Esophagus muscularis mucosa (tissue), 4 donors: ENCODE measurements at places on chromosomes 1 and 21. TPM values are rescaled to one million over a fixed set of nuclear protein-coding genes. Genes with fewer than 3 reads are reported as not detected.

DNA sequence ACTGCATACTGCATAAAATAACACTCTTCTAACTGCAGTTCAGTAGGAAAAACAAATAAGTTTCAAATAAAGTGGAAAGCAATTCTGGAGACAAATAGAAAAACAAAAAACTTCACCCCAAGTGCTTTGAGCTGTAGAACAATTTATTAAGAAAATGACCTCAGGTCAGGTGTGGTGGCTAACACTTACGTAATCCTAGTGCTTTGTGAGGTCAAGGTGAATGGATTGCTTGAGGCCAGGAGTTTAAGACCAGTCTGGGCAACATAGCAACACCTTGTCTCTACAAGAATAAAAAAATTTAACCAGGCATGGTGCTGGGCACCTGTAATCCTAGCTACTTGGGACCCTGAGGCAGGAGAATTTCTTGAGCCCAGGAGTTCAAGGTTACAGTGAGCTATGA, 5.0 kb upstream of the PPT1 start:
- H3K36me3 ChIP-seq: no peaks in the 10 kb centered on the region
- DNase-seq: no peak
- no peak overlapping the region for H3K4me3 ChIP-seq
- peaks cover 6% of the 10 kb centered on the region for H3K4me1 ChIP-seq

The DPH5 gene
- 12.5 TPM for total RNA-seq

DNA sequence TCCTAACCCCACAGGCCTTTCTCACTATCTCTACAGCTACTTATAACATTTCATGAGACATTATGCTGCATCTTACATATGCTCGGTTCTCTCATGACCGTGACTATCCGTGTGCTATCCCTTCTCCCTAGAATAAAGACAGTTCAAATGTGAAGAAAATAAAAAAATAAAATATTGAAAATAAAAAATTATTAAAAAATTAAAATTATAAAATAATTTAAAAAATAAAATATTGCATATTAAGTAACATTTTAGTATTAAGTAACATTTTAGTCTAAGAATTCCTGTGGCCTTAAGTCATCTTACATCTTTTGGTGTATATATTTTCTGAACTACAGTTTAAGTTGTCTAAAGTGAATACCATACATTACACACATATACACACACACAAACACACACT, 415.5 kb downstream of the DPYD start:
- no peaks in the 10 kb centered on the region for H3K36me3 ChIP-seq
- H3K4me3 ChIP-seq: no peak overlapping the region
- H3K27me3 ChIP-seq: no peaks in the 10 kb centered on the region
- DNase-seq: no peak
- H3K4me1 ChIP-seq: peaks cover 8% of the 10 kb centered on the region

The LCE1E gene
- total RNA-seq: not detected

The ELF3 gene
- total RNA-seq: 2.9 TPM

DNA sequence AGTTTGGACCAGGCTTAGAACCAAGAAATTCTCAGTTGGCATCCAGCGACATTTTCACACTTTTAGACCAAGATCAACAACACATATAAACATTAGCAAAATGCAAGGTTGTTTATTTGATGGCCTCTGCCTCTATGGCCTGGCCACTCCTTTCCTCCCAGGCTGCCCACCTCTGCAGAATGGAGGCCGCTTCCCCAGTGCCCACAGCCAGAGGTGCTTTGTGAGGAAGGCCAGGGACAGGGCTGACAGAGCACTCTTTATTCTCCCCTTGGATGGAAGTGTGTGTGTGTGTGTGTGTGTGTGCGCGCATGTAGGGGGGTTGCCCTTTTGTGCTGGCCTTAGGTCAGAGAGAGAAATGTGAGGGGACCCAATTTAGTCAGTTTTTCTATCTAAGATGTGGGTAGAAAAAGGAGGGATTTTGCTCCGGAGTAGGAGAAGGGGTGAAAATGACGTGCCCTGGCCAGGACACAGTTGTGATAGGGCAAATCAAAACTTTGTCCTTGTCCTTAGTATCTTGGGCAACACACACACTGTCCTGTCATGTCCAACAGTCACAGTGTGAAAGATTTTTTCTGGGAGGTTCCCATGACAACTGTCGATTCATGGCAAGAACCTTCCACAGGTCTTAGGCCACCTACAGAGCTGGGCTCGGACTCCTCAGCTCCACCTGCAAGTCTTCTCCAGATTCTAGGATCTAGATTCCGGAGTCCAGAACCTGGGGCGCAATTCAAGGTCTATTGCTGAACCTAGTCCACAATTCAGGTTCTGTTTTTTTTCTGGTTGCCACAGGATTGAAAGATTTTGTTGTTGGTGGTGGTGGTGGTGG, 104.9 kb upstream of the SLC2A1 start:
- no peaks in the 10 kb centered on the region for H3K27me3 ChIP-seq
- DNase-seq: no peak
- no peaks in the 10 kb centered on the region for H3K36me3 ChIP-seq
- peaks cover 3% of the 10 kb centered on the region for H3K4me1 ChIP-seq
- H3K4me3 ChIP-seq: no peak overlapping the region
- H3K27ac ChIP-seq: no peak overlapping the region

The OPTC gene
- not detected for total RNA-seq

- H3K27ac ChIP-seq: no peak overlapping the region
- no peaks in the 10 kb centered on the region for H3K36me3 ChIP-seq
- peaks cover 4% of the 10 kb centered on the region for H3K4me1 ChIP-seq
- H3K27me3 ChIP-seq: no peaks in the 10 kb centered on the region
- no peak for DNase-seq
Measured at GRCh38 chr1:147567594-147568381, 26.5 kb downstream of the BCL9 start.

- DNase-seq: no peak
- no peak overlapping the region for H3K27ac ChIP-seq
- H3K4me1 ChIP-seq: peaks cover 3% of the 10 kb centered on the region
- H3K36me3 ChIP-seq: peaks cover 63% of the 10 kb centered on the region
- no peak overlapping the region for H3K4me3 ChIP-seq
Measured at GRCh38 chr21:14376854-14377253, 6.1 kb downstream of the HSPA13 start.

The HES5 gene
- total RNA-seq: not detected

The KLHDC7A gene
- not detected for total RNA-seq

The SELENOF gene
- total RNA-seq: 86.8 TPM

DNA sequence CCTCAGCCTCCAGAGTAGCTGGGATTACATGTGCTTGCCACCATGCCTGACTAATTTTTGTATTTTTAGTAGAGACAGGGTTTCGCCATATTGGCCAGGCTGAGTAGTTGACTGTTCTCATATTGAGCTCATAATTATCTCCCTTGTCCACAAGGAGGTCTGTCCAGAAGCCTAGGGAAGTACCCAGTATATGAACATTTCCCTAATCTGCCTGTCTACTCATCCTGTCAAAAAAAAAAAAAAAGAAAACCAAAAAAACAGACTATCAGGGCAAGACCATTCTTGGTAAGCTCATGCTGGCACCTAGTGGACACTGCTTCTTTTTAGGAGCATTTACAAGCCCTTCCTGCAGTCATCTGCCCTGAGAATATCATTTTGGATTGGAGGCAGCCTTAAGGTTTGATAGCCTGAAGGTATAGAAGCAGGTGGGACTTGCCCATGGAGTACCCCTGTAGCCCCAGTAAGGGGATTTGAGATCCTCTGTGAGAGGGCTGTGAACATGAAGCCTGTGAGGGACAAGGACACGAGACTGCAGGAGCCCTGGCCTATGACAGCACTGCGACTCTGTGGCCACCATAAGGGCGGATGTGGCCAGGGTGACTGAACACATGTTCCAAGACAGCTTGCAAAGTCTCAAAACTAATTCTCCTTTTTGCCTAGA, 10.8 kb upstream of the DUSP12 start:
- H3K27ac ChIP-seq: no peak overlapping the region
- no peak for DNase-seq
- H3K4me3 ChIP-seq: no peak overlapping the region
- no peaks in the 10 kb centered on the region for H3K27me3 ChIP-seq
- no peaks in the 10 kb centered on the region for H3K36me3 ChIP-seq
